ENCODE measurements at places on chromosomes 13 and 19.

DNA sequence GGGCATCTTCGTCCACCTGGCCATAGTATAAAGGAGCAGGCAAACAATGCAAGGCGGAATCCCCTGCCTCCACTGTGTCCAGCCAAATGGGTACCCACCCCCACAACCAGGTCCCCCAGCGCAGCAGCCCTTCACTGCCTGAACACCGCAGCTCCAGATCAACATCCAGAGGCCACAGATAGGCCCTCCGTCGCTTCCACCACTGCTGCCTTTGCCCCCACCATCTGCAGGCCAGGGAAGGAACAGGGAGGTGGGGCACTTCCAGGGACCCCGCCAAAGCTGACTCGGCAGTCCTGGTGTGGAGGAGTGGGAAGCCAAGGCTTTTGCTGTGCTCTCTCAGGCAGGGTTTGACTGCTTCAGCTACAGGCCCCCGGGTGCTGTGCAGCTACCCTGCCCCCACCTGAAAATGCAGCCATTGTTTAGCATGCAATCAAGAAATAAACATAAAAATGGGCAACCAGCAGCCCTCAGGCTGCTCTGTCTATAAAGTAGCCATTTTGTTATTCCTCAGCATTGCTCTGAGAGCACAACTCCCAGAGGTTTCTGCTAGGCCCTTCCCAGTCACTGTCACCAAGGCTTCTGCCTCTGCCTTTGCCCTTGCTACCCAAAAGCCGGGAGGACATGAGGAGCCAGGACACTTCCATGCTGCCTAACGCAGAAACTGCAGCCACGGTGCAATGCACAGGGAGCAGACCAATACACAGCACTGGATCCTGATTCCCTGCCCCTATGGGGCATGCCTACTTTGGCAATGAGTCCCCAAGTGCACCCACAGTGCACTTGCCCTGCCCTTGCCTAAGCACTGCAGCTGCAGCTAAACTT, 733.2 kb upstream of the KLHL1 start:
- DNase-seq: no peak

GRCh38 chr19:53422551-53422950, 9.2 kb upstream of the ZNF761 start:
- no peak for DNase-seq

DNA sequence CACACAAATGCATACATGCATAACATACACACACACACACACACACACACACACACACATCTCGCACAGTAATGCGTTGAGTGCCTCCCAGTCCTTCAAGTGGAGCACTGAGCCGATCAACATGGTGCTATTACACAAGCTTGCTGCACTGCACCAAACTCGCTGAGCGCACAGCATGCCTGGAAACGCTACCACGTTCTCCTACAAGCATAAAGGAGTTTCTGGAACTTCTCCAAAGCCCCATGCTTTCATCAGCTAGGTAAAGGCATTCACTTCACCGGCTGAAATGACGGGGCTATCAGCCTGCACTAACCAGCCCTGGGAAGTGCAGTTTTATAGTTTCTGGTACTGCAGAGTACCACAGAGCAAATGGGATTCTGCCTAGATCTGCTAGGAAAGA, 92.7 kb downstream of the FGF14 start:
- no peak for DNase-seq

DNA sequence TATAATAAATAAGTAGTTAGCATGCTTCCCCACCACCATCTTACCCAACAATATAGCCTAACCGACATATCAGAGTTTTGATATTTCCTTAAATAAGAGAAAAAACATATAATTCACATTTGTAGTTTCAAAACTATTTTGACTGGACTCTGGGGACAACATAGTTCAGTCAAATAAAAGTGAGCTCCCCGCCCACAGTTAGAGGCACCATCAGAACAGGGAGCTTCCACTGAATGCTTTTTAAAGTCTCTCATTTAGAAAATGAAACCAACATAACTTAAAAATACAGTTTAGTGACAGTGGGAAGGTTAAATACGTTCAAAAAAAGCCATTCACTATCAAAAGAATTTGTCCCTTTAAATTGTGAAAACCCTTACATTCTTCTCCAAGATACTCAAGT, 92.8 kb downstream of the EPSTI1 start:
- no peak for DNase-seq

GRCh38 chr13:48653472-48653939, at the start of gene CYSLTR2:
CYSLTR2 (plus strand) TSS chr13:48653929; CDS start chr13:48706818, 52,889 bp downstream.
- no peak for DNase-seq

DNA sequence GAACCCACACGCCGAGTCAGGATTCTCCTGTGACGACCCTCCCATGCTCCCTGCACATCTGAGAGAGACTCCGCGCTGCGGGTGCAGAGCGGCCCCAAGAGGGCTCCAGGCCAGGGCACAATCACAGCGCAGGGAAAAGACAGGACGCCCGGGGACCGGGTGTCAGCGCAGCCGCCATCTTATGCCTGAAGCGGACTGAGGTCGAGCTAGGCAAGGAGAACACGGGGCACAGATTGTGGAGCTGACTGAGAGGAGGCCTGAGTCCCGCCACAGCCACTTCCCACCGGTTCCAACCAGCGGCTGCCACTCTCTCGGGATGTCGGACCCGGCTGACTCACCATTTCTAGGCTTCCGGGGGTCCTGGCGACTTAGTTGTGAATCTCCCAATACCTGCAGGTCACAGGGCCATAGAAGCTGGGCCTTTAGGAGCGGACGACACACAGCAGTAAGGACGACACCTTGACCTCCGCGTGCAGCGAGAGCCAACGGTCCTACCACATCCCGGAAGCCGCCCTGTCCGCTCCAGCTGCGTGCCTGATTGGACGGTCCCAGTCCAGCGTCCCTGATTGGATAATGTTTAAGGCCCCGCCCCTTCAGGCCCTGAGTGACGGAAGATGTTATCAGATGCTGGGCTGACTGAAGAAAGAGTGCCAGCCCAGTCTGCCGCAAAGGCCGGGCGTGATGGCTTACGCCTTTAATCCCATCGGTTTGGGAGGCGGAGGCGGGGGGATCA, at the start of gene ZNF728:
TSS of gene ZNF728 (minus strand) at position 487 of the 733 bp plus-strand sequence. CDS start at position 341, 146 bp downstream.
- DNase-seq: no peak

- DNase-seq: no peak
Measured at GRCh38 chr19:1970003-1970805, 29.2 kb downstream of the CSNK1G2 start.
